ENCODE measurements at places on chromosomes 16 and 17. TPM values are rescaled to one million over a fixed set of nuclear protein-coding genes. Genes with fewer than 3 reads are reported as not detected.

Gene PABPN1L
- total RNA-seq, result 0.84 TPM

Gene CORO1A
- 653 TPM for total RNA-seq

Gene ALG1
- total RNA-seq, result 26.3 TPM

GRCh38 chr17:41211845-41212466, 14.5 kb upstream of the KRTAP9-2 start:
- no peak overlapping the region for H3K27ac ChIP-seq
- H3K27me3 ChIP-seq, result peaks cover 14% of the 10 kb centered on the region
- H3K36me3 ChIP-seq, result no peaks in the 10 kb centered on the region

DNA sequence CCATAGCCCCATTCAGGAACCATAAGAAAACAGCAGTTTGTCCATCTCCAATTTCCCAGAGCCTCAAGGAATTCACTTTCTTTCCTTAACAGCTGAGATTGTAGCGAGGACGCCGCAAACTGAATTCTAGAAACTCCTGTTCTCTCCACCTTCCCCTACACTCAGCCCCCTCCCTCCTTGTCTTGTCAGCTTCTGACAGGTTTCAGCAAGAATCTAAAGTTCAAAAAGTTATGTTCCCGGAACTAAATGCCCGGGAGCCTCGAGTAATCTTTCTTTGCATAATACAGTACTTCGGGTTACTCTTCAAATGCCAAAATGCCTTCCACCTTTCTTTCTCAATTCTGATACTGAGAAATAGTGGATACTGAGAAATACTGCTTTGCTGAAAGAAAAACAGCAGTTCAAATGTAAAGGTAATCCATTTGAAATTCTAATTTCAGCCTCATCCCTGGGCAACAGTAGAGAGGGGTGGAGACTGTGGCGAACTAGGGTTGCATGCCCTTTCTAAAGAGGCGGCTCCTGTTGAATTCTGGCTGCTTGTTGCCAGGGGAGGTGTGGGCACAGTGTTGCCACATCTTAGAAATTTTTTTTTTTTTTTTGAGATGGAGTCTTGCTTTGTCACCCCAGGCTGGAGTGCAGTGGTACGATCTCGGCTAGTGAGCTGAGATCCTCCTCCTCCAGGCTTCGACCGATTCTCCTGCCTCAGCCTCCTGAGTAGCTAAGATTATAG, 63.5 kb upstream of the USP7 start:
- H3K4me3 ChIP-seq, result no peak overlapping the region
- no peak overlapping the region for H3K27ac ChIP-seq
- no peaks in the 10 kb centered on the region for H3K36me3 ChIP-seq
- H3K4me1 ChIP-seq, result no peaks in the 10 kb centered on the region

- H3K4me1 ChIP-seq, result peaks cover 22% of the 10 kb centered on the region
- peaks cover 25% of the 10 kb centered on the region for H3K36me3 ChIP-seq
- H3K27me3 ChIP-seq, result no peaks in the 10 kb centered on the region
- peak within 1 kb of the TSS; percentile 90 for H3K27ac ChIP-seq
- no peak for DNase-seq
These were observed at the start of gene ARHGDIA for GRCh38 chr17:81870981-81871386. Gene ARHGDIA (minus strand): TSS chr17:81871337. CDS start chr17:81869930, 1,407 bp downstream.

DNA sequence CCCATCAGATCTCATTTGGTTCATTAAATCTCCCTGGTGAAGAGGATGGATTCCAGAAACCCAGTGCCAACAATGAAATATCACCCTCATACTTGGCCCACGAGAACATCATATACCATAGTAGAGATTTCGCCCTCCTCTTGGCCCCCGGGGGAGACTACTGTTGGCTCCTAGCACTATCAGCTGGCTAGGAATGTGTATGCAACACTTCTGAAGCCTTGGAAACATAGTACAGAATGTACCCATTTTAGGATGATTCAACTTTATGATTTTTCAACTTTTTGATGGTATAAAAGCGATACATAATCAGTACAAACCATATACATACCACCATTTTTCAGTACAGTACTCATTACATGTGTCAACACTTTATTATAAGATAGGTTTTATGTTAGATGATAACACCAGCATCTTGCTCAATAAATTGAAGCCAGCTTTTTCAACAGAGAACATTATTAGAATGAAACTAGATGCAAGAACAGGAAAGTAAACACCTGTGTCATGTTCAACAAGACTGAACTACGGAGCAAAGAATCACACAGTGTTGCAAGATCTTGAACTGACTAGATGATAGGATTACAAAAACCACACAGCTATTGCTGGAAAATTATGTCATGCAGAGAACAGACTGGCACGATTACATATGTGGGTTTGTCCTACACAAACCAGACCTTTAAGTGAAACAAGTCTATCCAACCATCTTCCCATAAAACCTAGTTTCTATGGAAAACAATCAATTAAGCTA, 17.2 kb downstream of the RSL1D1 start:
- H3K36me3 ChIP-seq, result peaks cover 8% of the 10 kb centered on the region
- H3K27ac ChIP-seq, result no peak overlapping the region
- H3K27me3 ChIP-seq, result no peaks in the 10 kb centered on the region
- DNase-seq, result no peak

DNA sequence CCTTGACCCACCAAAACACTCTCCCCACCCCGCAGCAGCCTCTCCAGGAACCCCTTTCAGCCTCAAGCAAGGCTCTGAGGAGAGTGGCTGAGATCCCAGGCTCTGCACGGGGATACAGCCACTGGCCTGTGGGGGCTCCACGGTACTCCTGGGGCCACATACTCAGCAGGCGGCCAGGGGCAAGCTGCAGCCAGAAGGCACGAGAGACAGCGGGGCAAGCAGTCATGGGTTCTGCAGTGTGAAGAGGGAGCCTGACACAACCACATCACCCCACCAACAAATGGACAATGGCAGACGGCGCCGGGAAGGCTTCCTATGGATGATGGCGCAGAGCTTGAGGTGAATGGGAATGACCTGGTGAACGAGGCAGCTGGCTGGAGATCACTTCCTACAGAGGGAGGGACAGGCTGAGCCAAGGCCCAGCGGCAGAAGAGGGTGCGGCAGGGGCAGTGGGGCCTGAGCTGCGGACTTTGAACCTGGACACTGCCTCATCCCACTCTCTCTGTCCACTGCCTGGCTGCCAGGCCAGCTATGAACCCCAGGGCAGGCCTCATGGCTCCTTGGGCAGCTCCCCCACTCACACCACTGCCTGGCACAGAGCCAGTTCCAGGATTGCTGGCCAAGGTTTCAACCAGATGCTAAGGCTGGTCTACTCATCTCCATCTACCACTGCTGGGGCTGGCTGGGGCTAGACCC, 10.8 kb upstream of the BCAR1 start:
- peaks cover 14% of the 10 kb centered on the region for H3K4me1 ChIP-seq
- peaks cover 50% of the 10 kb centered on the region for H3K27me3 ChIP-seq
- no peak for DNase-seq
- H3K27ac ChIP-seq, result no peak overlapping the region
- H3K36me3 ChIP-seq, result no peaks in the 10 kb centered on the region
